Fibroblast of mammary gland (primary cell): ENCODE measurements at places on chromosomes 5 and 9.

GRCh38 chr5:12557012-12557411, 652.8 kb upstream of the CTNND2 start:
- no peak for DNase-seq

DNA sequence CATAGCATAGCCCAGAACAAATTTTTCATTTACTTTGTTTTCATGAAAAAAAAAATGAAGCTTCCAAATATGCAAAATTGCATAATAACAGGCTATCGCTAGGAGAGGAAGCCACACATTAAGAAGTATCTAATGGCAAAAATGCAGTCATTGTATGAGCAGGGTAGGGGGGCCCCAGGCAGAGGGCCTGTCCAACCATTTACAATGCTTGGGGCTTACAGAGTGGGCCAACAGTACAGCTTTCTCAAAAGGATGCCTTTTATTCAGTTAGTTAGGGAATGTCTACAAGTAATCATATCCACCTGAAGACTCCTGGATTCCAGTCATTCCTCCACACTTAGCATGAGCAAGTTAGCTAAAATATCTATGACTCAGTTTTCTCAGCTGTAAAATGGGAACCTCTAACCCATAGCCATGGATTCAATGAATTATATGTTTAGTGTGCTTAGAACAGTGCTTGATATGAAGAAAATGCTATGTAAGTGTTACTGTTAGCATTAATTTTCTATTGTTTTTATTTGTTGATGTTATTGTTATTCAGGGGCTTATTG, 117.7 kb downstream of the GAS1 start:
- no peak for DNase-seq

DNA sequence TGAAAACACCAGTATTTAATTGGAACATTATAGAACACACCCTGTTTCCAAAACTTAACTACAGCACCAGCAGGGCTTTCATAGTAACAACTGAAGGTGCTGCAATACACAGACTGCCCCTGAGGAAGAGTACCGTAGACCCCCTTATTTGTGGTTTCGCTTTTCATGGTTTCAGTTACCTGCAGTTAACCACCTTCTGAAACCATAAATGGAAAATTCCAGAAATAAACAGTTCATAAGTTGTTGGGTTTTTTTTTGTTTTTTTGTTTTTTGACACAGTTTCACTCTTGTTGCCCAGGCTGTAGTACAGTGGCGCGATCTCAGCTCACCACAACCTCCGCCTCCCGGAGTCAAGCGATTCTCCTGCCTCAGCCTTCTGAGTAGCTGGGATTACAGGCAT, 9.5 kb upstream of the GLDC start:
- no peak for DNase-seq

DNA sequence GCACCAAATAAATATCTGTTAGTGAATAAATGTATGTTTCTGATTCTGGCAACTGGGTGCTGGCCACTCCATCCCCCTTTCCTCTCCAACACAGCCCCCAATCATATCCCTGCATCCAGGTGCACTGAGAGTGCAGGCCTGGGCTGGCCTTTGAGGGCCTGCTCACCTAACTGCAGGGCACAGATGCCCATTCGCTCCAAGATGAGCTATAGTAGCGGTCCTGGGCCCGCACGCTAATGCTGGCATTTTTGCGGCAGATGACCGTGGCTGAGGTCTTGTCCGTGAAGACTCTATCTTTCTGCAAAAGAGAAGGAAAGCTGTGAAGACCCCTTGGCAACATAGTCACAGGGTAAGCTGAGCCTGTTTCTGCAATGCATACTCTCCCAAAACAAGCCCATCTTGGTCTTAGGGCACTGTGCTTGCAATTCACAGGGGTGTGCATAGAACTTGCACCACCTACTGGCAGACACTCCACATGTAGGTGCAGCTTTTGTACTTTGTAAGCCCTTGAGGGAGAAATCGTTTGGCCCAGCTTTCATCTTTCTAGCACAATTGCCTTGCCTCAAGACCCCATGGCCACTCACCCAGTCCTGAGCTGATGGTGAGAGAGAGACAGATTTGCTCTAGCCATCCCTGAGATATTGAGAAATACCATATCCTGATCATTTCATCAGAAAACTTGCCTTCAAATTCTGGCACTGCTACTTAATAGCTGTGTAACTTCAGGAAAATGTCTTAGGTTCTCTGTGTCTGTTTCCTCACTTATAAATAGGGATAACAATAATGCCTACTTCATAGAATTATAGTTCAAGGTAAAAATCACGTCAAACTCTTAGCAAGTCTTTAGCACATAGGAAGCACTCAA, 13.5 kb downstream of the IL12B start:
- peak; percentile 66 for DNase-seq

DNA sequence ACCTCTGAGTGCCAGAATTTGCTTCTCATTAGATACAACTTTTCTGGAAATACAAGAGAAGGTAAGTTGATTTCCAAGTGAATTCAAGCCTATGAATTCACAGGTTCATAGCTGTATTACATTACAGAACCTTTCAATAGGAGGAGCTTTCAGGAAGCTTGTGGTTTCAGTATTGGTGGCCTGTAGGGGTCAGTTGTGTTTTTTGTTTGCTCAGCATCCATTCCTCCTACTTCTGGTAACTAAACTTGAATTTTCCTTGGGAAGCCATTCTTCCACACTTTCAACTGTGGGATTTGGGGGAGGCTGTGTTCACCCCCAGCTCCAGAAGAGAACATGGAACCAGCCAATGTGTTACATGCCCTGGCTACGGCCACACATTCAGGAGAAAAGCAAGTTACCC, 5.6 kb upstream of the CYSTM1 start:
- DNase-seq: peak; percentile 38

GRCh38 chr9:115495052-115495635, 377.2 kb upstream of the TNC start:
- no peak for DNase-seq

DNA sequence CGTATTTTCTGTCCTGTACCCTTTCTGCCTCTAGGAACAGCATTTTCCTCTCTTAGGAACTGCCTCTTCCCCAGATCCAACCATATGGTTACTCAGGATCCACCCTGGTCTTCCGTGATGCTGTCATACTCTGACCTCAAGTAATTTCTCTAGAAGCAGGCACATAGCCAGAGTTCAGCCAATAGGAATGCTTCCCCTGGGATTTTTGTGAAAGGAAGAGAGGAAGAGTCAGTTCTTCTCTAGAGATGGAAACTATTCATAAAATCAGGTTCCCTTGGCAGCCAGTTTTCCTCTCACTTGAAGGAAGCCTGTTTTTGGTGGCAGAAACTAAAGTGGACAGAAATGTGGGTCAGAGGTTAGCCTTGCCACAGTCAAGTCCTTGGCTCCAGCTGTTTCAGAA, 400.1 kb upstream of the PCSK5 start:
- peak; percentile 39 for DNase-seq

- DNase-seq: no peak
Measured at GRCh38 chr5:83559118-83559785, 87.7 kb downstream of the VCAN start.

GRCh38 chr5:34519489-34520220, 136.5 kb upstream of the RAI14 start:
- peak; percentile 70 for DNase-seq
